ENCODE measurements at places on chromosomes 6 and 20.
A peak's percentile ranks its signal among the peaks of the same experiment; 100 is the strongest.

GRCh38 chr6:40848038-40848437, 191.0 kb downstream of the UNC5CL start:
- peak; percentile 25 for DNase-seq

DNA sequence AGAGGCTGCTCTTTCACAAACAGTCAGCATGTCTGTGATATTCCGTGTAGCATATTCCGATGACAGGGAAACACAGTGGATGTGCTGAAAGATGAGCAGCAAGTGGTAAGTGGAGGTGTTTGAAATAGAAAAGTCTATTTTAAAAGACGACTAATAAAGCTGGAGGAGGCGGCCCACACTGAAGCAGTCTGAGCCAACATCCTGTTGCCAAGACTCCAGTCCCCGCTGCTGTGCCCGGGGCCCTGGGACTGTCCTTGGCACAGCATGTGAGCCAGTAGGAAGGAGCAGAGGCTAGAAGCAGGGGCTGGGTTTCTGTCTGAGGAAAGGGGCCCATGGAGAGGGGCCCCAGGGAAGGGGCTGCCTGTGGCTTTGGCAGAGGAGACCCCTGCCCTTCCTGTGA, 351.5 kb upstream of the CHD6 start:
- DNase-seq = no peak

- DNase-seq = no peak
Observed at GRCh38 chr20:61461461-61461860, 209.4 kb downstream of the CDH4 start.

DNA sequence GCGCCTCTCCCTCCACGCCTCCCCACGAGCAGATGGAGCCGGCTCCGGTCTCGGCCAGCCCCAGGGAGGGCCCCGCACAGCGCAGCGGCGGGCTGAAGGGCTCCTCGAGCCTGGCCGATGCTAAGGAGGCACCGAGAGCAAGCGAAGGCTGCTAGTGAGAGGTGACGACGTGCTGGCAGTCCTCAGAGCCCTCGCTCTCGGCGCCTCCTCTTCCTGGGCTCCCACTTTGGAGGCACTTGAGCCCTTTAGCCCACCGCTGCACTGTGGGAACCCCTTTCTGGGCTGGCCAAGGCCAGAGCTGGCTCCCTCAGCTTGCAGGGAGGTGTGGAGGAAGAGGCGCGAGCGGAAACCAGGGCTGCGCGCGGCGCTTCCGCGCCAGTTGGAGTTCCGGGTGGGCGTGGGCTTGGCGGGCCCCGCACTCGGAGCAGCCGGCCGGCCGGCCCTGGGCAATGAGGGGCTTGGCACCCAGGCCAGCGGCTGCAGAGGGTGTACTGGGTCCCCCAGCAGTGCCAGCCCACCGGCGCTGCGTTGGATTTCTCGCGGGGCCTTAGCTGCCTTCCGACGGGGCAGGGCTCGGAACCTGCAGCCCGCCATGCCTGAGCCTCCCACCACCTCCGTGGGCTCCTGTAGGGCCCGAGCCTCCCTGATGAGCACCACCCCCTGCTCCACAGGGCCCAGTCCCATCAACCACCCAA, 2.5 kb upstream of the TMEM14C start:
- DNase-seq = peak; percentile 45

GRCh38 chr6:40352527-40353170, 234.5 kb downstream of the LRFN2 start:
- DNase-seq = no peak

- peak; percentile 41 for DNase-seq
Observed at GRCh38 chr6:36914227-36914794, 28.6 kb downstream of the C6orf89 start.

DNA sequence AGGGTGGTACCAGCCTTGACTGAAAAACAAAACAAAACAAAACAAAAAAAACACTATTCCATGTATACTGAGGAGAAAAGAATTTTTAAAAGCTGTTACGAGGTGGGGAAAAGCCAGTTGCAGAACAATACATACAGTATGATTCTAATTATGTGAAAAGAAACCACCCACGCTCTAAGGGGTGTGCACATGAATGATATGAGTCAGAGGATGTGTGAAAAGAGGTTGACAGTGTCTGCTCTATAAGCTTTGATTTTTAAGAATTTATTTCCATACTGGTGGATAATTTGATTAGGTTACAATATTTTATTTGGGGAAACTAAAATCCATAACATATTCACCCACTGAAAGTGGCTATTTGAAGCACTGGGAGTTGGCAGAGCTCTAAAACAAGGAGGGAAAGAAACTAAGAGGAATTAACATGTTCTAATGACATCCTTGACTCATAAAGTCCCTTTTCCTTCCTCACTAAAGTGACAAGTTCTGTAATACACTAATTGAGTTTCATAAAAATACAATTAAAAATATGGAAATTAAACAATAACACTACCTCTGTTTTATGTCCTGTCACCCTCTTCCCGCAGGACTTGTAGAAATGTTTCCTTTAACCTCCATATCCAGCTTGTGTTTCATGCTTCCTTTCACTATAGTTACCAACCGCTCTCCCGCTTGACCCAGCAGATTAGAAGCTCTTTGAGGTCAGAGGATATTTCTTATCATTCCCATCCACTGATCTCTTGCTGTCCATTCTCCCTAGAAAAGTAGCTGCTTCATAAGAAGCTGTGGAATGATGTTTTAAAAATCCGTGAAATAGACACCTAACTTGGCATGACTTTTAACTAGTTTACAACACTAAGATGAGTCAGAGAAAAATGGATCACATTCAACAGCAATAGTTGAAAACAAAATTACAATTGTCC, 118.6 kb upstream of the CCDC28A start:
- peak; percentile 65 for DNase-seq

GRCh38 chr6:93376026-93376540, 43.3 kb downstream of the EPHA7 start:
- DNase-seq = no peak

- DNase-seq = no peak
Observed at GRCh38 chr20:30506100-30506499, 751.4 kb upstream of the DEFB115 start.

- peak; percentile 51 for DNase-seq
Observed at GRCh38 chr6:136249336-136249735, 775 bp downstream of the MTFR2 start.

DNA sequence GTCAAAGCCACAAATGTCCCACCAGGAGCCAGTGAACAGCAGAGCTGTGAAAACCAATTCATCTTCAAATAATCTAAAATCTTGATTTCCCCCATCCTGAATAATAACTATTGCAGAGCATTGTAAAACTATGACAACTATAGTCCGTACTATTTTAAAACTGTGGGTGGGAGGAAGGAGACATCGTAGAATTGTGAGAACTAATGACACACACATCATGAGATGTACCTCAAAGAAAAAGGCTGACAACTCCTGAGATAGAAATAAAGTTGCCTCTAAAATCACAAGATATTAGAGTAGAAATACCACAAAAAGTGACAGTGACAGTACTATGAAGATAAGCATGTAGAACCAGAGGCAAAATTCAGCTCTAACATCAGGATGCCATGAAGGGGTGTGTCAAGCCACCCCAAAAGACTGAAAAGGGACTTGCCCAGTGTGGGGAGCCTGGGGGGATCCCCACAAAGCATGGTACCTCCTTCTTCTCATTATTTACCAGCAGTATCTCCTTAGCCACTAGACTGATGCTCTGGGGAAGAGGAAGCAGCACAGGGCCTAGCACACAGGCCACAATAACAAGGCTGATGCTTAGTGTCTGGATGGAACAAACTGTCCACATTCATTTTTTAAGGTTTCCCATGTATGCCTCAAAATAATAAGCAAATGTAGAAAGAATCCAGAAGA, 13.4 kb downstream of the NAPB start:
- DNase-seq = no peak

- DNase-seq = no peak
Observed at GRCh38 chr6:141309295-141309694, 823.4 kb upstream of the GJE1 start.

DNA sequence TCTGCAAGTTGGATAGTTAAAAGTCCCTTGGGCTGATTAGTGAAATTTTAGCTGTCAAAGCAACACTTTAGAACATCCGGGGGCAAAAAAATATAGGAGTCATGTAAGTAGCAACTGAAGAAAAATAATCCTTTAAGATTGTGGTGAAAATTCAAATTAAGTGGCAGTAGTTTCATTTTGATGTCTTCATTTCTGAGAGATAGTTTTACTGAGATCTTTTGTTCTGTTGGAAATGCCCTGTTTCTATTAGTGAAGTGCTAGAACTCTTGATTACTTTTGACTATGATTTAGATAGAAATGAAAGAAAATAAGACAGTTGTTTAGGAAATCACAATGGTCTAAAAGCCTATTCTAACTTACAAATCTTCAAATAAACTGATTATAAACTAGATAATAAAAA, 587.3 kb upstream of the MMS22L start:
- DNase-seq = no peak

DNA sequence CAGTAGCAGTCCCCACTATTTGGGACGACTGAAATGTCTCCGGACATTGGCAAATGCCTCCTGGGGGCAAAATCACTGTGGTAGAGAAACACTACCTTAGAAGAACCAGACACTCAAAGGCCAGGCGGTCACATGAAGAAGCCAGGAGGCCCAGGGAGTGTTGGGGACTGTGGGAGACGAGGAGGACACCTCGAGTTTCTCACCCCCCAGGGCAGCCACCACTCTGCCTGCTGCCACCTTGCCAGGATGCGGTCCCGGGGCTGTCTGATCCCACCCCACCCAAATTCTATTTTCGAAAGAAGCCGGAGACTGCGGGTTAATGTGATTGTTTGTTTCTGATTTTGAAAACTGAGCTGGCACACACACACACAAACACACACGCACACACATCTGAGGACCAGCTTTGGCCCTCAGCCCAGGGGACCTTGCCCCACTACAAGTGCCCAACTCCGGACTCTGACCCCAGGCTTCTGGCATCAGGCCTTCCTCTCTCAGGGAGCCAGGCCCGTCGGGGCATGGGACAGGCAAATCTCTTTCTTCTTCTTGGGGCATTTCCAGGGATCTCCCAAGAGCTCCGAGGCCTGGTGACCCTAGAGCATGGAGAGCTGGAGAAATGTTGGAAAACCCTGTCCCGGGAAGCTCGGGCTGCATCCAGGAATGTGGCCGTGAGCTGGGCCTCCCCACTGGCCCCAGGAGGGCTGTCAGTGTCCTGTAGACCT, 187.5 kb upstream of the PMEPA1 start:
- no peak for DNase-seq

DNA sequence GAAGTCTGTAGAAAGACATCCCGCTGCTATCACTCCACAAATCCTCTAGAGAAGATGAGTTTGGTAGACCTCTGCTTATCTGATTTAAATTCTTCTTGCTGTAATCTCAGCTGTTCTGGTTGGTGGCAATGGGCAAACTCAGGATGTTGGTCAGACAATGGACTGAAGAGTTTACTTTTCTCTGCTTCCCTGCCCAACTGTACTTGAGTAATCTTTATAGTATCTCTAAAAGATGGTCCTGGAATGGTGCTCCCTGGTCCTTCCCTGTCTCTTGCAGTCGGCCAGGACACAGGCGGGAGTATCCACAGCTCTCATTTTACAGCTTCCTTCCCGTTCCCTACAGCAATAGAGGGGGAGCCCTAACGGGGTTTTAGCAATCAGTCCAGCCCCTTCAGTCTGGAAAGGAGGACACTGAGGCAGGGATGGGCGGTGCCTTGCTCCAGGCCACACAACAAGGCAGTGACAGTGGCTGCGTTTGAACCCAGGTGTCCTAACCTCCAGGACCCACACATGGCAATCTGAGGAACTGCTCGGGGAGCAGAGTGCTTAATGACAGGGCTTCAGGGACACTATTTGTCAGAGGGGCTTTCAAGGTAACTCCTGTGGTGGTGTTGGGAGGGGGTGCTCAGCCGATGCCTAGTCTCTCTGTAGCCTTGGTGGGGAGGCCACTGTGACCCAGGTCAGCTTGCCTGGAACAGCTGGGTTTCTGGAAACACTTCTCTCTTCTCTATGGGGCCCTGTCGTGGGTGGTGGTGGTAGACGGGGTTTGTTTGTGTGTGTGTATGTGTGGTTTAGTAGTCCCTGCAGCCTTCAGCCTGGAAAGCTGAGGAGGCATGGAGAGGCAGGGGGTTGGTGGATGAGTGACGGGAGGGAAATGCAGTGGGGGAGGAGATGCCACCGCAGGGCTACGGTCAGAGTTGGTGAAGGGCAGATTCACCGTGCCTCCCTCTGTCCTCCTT, 9.5 kb upstream of the VEGFA start:
- no peak for DNase-seq

DNA sequence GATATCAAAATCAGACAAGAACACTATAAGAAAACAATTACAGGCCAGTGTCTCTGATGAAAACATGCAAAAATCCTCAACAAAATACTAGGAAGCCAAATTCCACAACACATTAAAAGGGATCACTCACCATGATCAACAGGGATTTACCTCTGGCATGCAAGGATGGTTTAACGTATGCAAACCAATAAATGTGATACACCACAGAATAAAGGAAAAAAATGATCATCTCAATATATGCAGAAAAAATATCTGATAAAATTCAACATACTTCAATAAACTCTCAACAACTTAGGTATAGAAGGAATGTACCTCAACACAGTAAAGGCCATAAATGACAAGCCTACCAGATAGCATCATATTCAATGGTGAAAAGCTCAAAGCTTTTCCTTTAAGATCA, 66.6 kb downstream of the SHPRH start:
- DNase-seq = no peak

DNA sequence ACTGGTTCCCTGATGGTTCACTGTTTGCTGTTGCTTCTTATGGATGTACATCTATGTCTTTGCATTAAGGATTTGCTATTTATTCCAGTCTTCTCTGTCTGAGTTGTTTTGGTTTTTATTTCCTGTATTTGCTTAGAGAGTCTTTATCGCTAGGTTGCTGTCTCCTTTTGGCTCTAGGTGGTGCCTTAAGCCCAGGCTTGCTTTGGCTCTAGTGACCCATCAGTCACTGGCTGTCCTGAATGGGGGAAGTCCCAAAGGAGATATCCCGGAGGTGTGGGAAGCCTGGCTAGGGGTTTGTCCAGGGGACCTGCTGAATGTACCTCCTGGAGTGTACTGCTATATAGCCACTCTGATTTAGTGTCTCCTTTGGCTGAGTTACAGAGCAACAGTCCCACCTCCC, 53.4 kb downstream of the MCHR2 start:
- DNase-seq = no peak

DNA sequence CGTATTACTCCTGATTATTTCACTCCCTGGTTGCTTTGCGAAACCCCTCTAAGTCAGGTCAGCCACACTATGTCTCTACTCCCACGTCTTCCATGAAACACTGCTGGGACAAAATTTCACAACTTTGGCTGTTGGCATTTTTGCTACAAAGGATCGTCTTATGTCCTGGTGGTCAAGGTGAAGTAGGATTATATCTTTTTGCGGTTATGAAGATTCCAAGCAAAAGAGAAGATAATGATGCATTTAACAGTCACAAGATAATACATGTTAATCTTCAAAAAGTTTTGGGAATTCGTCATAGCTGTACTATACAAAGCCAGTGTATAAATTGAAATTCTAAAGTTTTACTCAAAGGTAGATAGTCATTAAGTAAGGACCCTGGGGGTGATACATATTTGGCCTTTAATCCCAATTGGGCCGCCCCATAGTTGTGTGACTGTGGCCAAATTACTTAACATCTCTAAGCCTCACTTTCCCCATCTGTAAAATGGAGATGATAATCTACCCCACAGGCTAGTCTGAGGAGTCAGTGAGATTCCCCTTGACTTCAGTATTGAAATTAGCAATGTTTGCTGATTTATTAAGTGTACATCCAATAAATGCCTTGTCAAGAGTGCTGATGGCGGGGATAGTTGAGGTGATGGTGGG, 212.1 kb downstream of the ARID1B start:
- no peak for DNase-seq

Data from RKO (cell line).